Ascending aorta (tissue), 2 donors: ENCODE measurements at places on chromosomes 3 and 15. TPM values are rescaled to one million over a fixed set of nuclear protein-coding genes. Genes with fewer than 3 reads are reported as not detected.

- DNase-seq = no peak
- no peaks in the 10 kb centered on the region for H3K36me3 ChIP-seq
- H3K27me3 ChIP-seq = no peaks in the 10 kb centered on the region
- no peaks in the 10 kb centered on the region for H3K4me1 ChIP-seq
- no peak overlapping the region for H3K4me3 ChIP-seq
- no peak overlapping the region for H3K27ac ChIP-seq
These were observed 7.2 kb upstream of the SCAMP5 start for GRCh38 chr15:74988007-74988800.

GRCh38 chr3:160929595-160929994 lies 173.6 kb downstream of the PPM1L start:
- no peak overlapping the region for H3K4me3 ChIP-seq
- H3K36me3 ChIP-seq = no peaks in the 10 kb centered on the region
- no peak for DNase-seq
- H3K4me1 ChIP-seq = no peaks in the 10 kb centered on the region
- no peak overlapping the region for H3K27ac ChIP-seq
- H3K27me3 ChIP-seq = no peaks in the 10 kb centered on the region

DNA sequence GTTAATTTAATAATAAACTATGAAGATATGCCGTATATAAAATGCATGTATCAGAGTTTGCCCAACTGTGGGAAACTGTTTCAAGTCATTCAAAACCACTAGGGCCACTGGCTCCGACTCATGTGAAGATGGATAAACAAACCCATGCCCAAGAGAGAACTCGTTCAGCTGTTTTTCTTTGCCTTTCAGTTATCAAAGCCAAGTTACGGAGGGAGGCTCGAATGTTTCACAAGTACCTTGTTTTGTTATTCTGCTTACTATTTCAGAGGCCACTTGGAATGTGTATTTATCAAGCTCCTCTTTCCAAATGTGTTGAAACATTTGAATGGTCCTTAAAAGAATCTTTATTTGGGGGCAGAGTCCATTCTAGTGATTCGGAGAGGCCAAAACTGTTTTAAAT lies 82.1 kb downstream of the DUT start:
- no peaks in the 10 kb centered on the region for H3K27me3 ChIP-seq
- H3K36me3 ChIP-seq = peaks cover 5% of the 10 kb centered on the region
- no peaks in the 10 kb centered on the region for H3K4me1 ChIP-seq
- no peak for DNase-seq
- peak overlapping the region; percentile 81 for H3K27ac ChIP-seq

DNA sequence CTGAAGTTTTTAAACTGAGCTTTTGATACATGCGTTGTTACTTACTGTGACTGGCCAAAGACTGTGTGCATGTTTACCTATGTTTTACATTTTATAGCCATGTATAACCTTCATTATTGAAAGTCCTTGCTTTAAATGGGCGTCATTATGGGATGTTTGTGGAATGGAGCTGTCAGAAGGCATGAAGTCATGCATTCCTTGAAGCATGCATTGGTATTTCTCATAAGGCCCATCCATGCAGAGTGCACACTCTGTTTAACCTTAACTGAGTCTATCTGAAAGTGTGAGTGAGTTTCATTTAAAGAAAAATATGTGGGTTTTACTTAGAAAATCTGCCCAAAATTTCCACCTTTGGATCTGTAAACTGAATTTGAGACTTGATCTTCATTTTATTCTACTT lies 51.1 kb downstream of the PSMD6 start:
- no peak overlapping the region for H3K27ac ChIP-seq
- no peaks in the 10 kb centered on the region for H3K36me3 ChIP-seq
- peaks cover 3% of the 10 kb centered on the region for H3K4me1 ChIP-seq
- no peaks in the 10 kb centered on the region for H3K27me3 ChIP-seq
- no peak overlapping the region for H3K4me3 ChIP-seq

DNA sequence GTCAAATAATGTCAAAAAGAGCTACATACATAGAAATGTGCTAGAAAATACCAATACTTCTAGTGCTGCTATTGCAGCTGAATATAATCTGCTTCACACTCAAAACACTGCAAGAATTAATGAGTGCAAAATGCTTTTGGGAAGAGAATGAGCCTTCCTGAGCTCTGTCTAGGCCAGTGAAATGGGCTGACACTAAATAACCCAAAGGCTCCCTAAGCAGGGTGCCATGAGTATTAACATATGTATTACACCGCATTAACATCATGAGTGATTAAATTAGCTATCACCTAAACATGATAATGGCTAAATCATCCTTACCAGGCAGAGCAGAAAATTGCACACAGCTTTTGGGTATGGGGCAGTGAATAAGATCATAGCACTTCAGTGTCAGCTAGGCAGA lies 806.3 kb upstream of the NECTIN3 start:
- no peaks in the 10 kb centered on the region for H3K27me3 ChIP-seq
- no peak overlapping the region for H3K27ac ChIP-seq
- no peak overlapping the region for H3K4me3 ChIP-seq
- DNase-seq = no peak

DNA sequence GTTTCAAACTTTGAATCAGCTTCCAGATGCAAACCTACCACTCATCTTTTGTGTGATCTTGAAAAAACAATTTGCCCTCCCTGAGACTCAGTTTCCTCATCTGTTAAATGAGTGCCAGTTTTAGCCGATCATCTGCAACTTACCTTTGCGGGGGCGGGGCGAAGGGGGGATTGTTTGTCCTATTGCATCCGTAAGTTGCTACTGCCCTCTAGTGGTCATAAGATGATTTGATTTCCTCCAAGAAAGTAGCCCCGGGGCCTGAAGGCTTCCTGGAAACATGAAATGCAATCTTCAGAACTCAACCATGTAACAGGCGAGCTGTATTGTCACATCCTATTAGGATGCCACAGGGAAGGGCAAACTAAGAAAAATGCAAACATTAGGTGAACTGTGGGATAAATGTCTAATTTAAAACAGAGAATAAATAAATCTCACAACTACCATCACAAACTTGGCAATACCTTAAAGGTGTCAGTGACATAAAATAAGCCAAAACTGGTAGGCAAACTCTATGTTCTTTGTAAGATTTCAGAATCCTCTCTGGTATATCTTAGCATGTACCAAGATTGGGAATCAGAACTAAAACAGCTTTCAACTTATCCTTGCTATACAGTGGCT lies 63.5 kb upstream of the CLDN18 start:
- H3K4me1 ChIP-seq = no peaks in the 10 kb centered on the region
- no peaks in the 10 kb centered on the region for H3K27me3 ChIP-seq
- H3K36me3 ChIP-seq = no peaks in the 10 kb centered on the region
- H3K4me3 ChIP-seq = no peak overlapping the region
- no peak overlapping the region for H3K27ac ChIP-seq
- DNase-seq = no peak

DNA sequence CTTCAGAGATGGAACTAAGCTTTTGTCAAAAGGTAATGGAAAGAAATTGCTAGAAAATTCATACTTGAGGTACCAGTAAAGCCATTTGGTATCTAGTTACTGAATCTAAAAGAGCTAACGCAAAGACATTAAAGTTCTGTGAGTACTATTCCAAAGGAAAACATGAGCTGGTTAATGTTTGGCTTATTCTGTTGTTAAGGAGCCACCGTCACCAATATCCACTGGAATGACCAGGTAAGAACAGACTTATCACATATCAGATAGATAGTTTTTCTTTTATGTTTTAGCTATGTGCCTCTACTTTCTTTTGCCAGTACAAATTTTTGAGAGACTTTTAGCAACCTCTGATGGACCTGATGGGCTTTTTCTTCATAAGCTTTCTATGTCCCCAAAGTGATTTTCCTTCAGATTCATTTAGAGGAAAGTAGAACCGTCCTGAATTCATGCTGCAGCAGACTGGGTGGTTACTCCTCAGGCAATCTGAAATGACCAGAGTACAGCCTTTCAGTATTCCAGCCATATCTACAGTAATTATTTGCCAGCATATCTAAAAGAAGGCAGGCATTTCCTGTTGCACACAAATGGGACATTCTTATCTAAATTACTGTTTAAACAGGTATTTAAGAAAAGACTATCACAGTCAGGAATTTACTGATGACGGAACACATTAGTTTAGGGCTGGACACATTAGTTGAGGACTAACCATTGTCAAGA lies 274.1 kb downstream of the MECOM start:
- H3K4me3 ChIP-seq = no peak overlapping the region
- no peaks in the 10 kb centered on the region for H3K27me3 ChIP-seq
- peak overlapping the region; percentile 72 for H3K27ac ChIP-seq
- H3K36me3 ChIP-seq = no peaks in the 10 kb centered on the region
- peaks cover 18% of the 10 kb centered on the region for H3K4me1 ChIP-seq

- DNase-seq = no peak
- H3K4me1 ChIP-seq = no peaks in the 10 kb centered on the region
- H3K4me3 ChIP-seq = no peak overlapping the region
- no peak overlapping the region for H3K27ac ChIP-seq
- H3K27me3 ChIP-seq = no peaks in the 10 kb centered on the region
These were observed 10.0 kb downstream of the MRPS25 start for GRCh38 chr3:15055019-15055557.

GRCh38 chr15:65184305-65184867 lies 756 bp downstream of the CLPX start:
- peak; percentile 73 for DNase-seq
- peak overlapping the region; percentile 94 for H3K27ac ChIP-seq
- peaks cover 4% of the 10 kb centered on the region for H3K36me3 ChIP-seq
- H3K4me3 ChIP-seq = peak overlapping the region; percentile 90

DNA sequence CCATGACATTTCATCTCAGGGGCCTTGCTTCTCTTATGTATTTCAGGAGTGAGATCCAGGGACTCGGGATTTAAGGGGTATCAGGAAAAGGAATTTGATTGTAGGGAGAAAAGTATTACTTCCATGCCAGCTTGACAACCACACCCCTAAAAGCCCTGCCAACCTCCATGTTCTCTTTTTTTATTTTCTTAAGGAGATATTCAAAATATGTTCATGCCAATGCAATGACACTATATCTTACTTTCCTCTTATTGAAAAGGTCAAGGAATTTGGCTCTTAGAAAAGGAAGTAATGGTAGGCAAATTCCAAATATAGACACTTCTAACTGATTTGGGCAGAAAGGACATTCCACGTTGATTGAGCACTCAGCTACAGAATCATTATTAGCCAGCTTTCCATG lies 407.5 kb upstream of the NECTIN3 start:
- DNase-seq = no peak
- H3K27ac ChIP-seq = no peak overlapping the region
- no peaks in the 10 kb centered on the region for H3K4me1 ChIP-seq
- H3K4me3 ChIP-seq = no peak overlapping the region
- no peaks in the 10 kb centered on the region for H3K36me3 ChIP-seq
- no peaks in the 10 kb centered on the region for H3K27me3 ChIP-seq

DNA sequence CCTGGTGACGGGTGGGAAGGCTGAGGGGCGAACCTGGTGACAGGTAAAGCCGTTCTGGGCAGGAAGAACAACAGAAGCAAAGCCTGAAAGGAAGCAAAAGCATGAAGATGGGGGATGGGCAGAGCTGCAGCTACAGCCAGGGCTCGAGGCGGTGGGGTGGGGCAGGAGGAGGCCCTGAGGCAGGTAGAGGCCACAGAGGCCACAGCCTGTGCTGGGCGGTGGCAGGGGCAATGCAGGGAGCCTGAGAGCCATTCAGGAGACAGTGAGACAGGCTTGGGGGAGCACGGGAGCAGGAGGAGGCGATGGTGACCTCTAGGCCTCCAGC lies 8.2 kb downstream of the PCSK6 start:
- no peak for DNase-seq
- no peaks in the 10 kb centered on the region for H3K27me3 ChIP-seq
- H3K4me1 ChIP-seq = no peaks in the 10 kb centered on the region
- no peaks in the 10 kb centered on the region for H3K36me3 ChIP-seq
- H3K4me3 ChIP-seq = no peak overlapping the region

Gene PDCD10
- 55.6 TPM for total RNA-seq

Gene ETFA
- 31.7 TPM for total RNA-seq

Gene MYRIP
- total RNA-seq = 12.7 TPM

Gene LRRC49
- 23.1 TPM for total RNA-seq

Gene TMCO5A
- total RNA-seq = not detected

Gene SERINC4
- not detected for total RNA-seq

Gene OR5K2
- total RNA-seq = not detected
